EL (cell line): ENCODE measurements at places on chromosomes 16 and 17.

DNA sequence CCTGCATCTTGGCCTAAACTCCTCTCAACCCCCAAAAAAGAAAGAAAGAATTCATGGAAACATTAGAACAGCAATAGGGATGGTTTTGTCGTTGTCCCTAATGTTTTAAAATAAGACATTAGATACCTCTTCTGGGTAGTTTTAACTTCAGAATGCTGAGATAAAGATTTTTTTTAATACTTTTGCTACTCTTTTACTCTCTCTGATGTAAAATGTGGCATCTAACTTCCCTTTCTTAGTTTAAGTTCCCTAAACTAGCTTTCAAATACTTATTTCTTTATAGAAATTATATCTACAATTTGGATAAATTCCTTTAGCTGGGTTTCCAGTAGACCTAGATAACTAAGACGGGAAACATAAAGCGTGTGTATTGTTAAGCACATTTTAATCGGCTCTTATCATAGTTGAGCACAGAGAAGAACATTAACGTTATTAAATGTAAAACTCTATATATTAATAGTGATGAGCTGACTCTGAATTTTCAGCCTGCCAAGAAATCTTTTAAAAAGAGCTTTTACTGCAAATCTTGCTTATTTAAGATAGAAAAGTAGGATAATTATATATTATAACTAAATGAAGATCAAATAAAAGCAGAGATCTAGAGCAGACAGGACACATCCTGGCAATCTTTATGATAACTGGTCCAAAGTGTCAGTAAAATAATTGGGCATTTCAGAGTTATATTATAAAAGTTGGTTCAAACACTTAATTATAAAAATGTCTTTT, 183.2 kb downstream of the CYB561 start:
- no peak for DNase-seq

- DNase-seq, result peak; percentile 49
These were observed 6.3 kb downstream of the HSBP1 start for GRCh38 chr16:83813823-83814658.

DNA sequence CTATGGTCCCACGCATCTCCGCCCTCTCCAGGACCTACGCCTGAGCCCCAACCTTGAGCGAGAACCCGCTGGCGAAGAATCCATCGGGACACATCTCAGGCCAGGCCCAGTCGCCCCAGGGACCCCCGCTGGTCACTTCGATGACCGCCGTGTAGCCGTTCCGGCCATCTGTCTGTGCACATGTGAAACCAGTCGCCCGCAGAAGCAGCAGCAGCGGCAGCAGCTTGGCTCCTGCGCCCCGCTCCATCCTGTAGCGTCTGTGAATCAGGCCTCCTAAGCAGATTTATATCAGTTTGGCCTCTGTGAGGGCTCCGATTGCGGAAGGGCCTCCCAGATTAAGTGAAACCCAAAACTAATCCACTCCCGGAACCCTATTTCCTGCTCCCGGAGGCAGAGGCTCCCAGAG, at the start of gene VMO1:
VMO1 (minus strand) TSS at position 259 of the 406 bp plus-strand sequence; CDS start at position 247, 12 bp downstream.
- peak; percentile 56 for DNase-seq

- DNase-seq, result peak; percentile 53
These were observed 155.6 kb upstream of the PLCG2 start for GRCh38 chr16:81623365-81624102.

DNA sequence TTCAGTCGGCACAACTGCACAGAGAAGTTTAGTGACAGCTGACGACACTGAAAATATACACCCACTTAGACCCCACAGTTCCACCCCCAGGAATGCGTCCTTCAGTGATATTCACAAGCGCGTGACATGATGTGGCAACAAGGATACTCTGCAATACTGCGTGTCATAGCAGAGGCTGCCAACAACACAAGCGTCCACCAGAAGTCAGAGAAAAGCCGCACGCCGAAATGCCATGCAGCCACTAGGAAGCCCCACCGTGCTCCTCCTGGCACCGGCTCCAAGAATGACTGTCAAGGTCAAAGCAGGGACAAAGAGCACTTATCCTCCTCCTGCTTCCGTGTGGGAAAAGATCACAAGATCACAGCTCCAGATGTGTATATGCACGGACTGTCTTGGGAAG, 3.5 kb downstream of the ATP2A3 start:
- no peak for DNase-seq

DNA sequence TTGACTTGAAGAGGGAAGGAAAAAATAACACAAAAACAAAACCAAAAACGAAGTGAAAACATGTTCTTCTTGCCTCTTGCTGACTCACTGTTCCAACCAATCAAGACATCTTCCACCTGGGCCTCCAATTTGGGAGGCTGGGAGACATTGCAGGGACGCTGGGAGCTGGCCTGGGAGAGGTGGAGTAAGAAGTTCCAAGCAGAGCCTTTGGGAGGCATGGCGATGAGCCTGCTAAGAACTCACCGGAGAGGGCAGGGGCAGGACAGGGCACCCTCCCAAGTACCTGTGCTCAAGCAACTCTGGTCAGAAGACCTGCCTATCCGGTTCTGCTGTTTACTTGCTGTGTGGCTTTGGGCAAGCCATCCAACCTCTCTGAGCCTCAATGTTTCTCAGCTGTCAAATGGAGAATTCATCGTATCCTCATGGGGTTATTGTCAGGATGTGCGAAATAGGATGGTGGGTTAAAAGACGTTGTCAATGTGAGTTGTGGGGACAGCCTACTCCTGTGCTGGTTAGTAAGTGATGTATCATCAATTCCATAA, 856 bp upstream of the GLP2R start:
- DNase-seq, result no peak

DNA sequence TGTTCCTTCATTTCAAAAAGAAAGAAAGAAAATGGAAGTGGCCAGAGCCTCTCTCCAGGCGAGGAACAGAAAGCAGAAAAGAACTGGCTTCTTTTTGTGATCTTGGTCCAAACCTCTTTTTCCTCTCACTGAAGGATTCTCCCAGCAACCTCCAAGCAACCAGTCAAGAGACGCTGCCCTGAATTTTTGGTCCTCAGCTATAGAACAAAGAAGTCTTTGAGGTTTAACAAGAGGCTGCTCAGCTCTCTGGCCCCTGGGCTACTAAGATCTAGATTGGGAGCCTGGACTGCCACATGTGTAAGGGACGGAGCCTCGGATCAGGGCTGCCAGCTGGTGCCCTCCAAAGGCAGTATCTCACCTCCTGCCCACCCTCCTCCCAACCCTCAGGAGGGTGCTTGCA, 62.6 kb downstream of the AXIN2 start:
- DNase-seq, result no peak

DNA sequence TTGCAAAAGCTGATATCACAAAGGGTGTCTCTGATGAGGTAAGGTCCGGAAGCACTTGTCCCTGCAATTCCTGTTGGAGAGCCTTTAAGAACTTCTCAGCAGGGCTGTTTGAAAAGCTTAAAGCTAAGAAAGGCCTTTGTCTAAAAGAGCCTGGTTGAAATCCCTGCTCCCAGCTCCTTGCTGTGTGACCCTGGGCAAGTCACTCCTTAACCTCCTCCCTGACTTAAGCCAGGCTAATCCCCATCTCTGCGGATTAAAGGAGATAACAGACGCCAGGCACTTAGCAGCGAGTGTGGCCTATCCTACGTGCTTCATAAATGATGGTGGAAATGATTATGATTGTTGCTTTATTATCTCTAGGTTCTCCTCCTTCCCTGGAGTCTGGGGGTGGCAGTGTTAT, 368.0 kb upstream of the RBFOX1 start:
- no peak for DNase-seq

GRCh38 chr17:44956998-44957981, 9.7 kb upstream of the KIF18B start:
- DNase-seq, result no peak

DNA sequence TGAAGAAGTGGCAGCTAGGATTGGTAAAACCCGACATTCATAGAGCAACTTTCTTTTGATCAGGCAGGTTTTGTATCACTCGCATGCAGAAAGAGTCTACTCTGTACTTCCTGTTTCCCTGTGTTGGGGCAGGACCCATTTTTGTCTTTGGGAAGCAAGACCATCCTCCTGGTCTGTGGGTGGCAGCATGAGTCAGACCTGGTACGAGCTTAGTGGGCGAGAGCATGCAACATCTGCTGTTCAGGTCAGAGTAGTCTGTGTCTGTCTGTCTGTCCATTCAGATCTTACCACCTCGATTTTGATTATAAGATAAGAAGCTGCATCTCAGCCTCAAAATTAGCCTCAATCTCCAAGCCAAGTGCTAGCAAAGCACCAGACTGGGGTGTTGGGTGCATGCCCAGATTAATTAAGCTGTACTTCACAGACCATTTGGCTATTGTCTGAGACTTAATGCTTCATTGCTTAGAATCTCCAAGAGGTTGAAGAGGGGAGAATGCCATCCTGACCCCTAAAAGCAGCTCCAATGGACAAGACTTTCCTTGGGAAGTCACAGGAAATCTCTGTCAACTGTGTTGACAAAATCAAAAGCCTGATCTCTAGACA, 110.9 kb downstream of the XYLT1 start:
- peak; percentile 79 for DNase-seq

- no peak for DNase-seq
These were observed 26.8 kb upstream of the CIBAR2 start for GRCh38 chr16:85138825-85139627.

- no peak for DNase-seq
These were observed 13.8 kb upstream of the CCL17 start for GRCh38 chr16:57390636-57391295.

GRCh38 chr16:56961386-56961785, 364 bp upstream of the CETP start:
- no peak for DNase-seq

- DNase-seq, result peak; percentile 89
These were observed 3.4 kb upstream of the PRSS8 start for GRCh38 chr16:31138621-31139578.

GRCh38 chr16:11047057-11047456, 102.7 kb downstream of the CLEC16A start:
- peak; percentile 81 for DNase-seq

- peak; percentile 95 for DNase-seq
These were observed 5.6 kb upstream of the CIITA start for GRCh38 chr16:10871157-10871991.

DNA sequence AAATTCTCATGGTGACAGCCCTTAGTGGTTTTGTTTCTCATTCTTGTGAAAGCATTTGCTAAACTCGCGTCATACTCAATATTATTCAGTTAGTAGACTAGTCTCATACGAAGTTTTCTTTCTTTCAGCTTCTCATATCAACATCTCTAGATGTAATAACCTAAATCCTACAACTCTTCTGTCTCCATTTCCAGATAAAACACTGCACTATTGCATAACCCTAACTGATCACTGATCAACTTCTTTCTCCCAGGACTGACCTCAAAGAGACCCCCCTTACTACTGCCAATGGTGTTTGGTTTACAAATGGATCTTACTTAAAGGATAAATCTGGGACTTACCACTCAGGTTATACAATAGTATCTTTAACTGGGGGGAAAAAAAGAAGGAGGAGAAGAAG, 36.3 kb upstream of the TEKT1 start:
- no peak for DNase-seq

DNA sequence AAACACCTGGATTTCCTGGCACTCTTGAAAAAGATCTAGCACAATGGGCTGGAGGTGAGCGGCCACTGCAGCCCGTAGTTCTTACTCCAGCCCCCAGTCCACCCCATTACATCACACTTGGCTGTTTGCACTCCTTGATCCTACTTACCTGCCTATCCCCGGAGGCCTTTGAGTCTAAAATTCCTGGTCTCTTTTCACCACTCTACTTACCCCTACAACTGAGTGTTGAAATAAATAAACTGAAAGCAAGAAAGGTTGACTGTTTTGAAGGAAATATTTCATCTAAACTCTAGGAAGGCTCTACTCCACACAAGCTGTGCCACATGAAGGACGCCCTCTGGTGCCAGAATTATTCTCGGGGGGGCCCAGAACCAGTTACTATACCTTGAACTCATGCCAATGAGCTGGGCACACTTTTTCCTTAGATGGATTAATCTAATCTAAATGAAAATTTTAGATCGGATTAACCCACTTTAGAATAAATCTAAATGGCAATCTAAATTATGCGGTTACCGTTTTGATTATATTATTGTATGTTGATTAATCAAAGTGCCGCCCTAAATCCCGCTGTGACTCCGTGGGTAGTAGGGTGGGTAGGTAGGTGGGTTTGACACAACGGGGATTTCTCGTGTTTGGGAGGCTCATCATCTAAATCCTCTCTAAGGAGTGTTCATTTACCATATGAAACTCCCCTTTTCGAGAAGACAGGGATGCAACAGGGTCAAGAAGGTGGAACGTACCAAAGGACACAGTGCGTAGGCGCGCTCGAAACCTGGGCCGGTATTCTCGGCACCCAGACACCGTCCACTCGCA, 651 bp upstream of the EIF1 start:
- DNase-seq, result peak; percentile 71

GRCh38 chr17:5705081-5705875, 121.0 kb upstream of the NLRP1 start:
- peak; percentile 18 for DNase-seq

- DNase-seq, result peak; percentile 73
These were observed 16.0 kb downstream of the SOX8 start for GRCh38 chr16:997440-998051.

GRCh38 chr16:81745704-81746558, 33.2 kb upstream of the PLCG2 start:
- DNase-seq, result peak; percentile 61

GRCh38 chr16:7517496-7517895, 184.9 kb downstream of the RBFOX1 start:
- no peak for DNase-seq

- DNase-seq, result peak; percentile 52
These were observed 4.7 kb downstream of the NOD2 start for GRCh38 chr16:50697881-50698767.

GRCh38 chr17:20154286-20155000, 145.3 kb downstream of the SPECC1 start:
- no peak for DNase-seq

DNA sequence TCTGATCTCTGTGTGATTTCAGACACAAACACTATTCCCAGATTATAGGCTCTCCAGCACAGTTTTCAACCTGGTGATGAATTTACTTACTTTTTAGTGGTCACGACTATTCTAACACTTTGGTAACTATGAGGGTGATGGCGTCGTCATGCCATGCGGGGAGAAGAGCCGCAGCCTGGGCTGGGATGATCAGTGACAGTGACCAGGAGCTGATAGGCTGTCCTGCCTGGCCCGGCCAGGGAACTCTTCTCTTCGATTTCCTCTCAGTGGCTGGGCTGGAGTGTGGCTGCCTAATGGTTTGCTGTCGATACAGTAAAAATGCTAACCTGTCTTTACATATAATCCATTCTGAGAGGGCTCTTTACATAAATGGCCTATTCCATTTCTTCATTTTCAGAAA, 113.1 kb downstream of the IRX3 start:
- no peak for DNase-seq

DNA sequence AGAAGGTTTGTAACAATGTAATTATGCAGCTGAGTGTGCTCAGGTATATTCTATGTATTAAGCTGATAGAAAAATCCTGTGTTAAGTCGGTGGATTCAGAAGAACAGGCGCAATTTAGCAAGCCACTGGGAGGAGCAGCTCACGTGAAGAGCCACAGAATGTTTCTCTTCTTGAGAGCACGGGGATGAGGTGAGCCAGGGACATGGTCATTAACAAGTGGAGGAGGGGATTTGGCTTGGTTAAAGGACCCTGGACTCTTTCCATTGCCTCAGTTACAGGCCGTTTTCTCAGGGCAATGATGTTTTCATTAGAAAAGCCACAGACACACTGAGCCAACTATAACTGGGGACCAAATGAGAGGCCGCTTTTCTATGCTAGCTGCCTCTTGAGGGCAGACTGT, 178.7 kb downstream of the SNX29 start:
- no peak for DNase-seq

- DNase-seq, result no peak
These were observed 122.1 kb downstream of the RGS9 start for GRCh38 chr17:65259281-65259680.

GRCh38 chr17:77831474-77832179, 126.9 kb upstream of the TNRC6C start:
- peak; percentile 62 for DNase-seq
